ENCODE measurements at places on chromosomes 12 and 14.

DNA sequence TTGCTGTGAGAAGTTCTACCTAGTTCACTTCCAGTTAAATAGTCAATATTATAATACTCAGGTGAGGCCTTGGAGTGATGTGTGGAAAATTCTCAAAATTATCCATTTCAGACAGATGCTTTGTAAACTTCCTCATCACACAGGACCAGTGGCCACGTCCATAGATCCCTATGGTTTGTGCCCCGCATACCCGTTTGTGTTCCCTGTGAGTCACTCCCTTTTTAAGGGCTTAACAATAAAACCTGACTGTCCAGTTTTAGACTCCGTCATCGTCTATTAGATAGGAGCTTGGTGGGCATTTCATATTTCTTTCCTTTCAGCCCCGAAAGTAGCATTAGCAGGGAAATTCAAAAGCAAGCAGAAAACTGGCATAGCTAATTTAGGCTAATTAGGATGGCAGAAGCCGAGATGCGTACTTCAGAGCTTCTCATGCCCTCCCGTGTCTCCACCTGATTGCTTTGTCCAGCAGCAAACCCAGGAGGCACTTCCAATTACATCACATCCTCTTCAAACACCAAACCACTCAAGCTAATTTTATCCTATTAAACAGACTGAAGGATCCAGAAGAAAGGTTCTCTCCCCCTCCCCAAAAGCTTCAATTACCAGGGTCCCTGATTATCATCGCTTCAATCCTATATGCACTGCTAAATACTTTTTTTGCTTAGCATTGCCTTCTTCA lies 186.6 kb upstream of the OTX2 start:
- peak; percentile 9 for DNase-seq

DNA sequence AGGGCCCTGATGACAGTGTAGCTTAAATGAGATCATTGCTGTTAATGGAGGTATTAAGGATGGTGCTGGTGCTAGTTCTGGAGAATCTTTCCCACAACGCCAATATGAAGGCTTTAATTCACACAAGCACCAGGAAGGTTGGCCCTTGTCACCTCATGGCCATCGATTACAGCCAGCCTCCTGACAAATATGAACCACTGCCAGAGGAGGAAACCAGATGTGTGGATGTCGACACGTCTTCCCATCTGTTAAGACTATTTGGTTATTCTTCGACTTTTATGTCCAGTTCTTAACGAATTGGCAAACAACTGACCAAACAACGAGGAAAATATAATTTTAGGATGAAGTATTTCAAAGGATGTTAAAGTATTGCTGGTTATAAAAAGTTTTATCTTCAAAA lies 79.5 kb downstream of the PIK3C2G start:
- DNase-seq = no peak

- DNase-seq = no peak
Observed at GRCh38 chr14:33592297-33592696, 358.6 kb downstream of the EGLN3 start.

DNA sequence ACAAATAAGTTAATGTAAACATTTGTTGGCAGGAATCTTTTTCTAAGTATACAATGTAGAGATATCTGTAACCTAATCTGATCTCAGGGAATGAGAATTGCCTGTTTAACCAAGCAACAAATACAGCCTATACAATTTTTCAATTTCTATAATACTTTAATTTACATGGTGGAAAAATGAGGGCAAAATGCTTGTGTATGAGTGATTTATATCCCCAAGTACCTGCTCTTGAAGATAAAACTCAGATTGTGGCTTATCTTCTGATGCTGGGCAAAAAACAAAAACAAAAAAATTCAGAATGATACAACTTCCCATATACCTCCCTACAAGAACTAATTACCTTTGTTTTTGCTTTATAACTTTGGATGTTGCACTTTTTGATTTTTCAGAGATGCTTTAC lies 2.2 kb downstream of the CNOT2 start:
- DNase-seq = no peak

- DNase-seq = no peak
Observed at GRCh38 chr12:19792028-19792427, 352.7 kb downstream of the AEBP2 start.

GRCh38 chr12:130435826-130436225 lies 98.1 kb downstream of the PIWIL1 start:
- no peak for DNase-seq

DNA sequence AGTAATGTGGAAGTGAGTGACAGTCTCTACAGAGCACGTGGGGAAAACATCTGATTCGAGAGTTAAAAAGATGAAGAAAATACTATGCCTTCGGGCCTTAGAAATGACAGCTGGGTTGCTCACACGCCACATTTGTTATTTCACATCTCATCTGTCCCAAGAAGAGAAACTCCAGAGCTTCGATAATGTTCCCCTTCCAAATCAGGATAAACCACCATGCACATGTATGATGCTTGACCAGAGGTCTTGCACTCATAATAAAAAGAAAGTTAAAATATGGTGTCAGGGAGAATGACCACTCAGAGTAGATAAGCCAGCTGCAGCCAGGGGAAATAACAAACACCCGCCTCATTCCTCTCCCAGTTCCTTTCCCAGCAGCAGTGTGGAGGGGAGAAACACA lies 34.6 kb downstream of the NIN start:
- DNase-seq = no peak

DNA sequence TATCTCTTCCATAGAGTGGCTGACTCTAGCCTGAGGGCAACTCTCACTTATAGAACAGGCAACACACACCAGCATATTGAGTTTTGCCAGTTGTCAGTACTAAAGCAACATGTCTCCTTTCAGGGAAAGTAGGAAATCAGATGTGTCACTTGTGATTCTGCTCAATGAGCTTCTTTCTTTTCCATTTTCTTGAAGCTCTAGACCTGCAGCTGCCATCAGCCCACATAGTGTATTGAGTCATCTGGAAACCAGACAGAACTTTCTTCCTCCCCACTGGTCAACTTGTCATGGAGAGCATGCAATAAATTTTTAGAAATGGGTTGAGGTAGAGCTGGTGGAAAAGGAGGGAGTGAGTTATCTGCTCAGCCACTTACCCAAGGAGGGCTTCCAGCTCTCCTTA lies 209.0 kb upstream of the PLEKHG7 start:
- no peak for DNase-seq

GRCh38 chr14:63717702-63718101 lies 10.2 kb downstream of the SGPP1 start:
- DNase-seq = no peak

DNA sequence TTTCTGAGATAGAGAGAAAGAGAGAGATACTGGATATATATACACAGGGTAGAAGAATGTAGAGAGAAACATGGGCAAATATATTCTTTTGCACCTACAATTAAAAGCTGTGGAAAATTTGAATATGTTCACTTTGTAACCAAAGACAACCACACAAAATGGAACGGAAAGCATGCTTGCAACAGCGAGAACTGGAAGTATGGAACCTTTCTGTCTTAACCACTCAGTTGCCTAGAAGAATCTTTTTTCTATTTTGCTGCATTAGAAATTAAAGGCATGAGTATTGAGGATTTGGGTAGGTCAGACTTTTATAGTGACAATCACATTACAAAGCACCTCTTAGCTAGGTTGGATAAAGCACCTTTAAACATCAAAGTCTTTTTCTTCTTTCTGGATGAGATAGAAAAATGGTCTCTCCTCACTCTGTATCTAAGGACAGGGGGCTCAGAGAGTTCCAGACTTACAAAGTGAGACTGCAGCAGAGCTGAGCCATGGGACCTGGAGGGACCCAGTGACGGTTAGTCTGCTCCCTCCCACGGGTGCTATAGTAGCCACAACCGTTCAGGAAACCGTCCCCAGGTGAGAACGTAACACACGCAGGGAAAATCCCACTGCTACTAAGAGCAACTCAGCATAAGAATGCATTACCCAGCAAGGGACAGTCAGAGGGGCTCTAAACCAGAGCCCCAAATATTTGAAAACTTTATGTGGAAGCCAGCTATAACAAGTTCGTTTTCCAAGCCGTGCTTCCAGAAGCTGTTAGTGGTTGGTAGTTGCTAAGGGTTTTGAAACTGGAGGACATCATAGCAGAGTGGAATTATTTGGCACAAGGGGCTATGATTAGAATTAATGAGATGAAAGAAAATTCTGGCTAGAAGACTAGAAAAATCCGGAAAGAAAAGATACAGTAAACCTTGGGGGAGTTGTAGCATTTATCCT lies 97.1 kb downstream of the DAD1 start:
- no peak for DNase-seq

DNA sequence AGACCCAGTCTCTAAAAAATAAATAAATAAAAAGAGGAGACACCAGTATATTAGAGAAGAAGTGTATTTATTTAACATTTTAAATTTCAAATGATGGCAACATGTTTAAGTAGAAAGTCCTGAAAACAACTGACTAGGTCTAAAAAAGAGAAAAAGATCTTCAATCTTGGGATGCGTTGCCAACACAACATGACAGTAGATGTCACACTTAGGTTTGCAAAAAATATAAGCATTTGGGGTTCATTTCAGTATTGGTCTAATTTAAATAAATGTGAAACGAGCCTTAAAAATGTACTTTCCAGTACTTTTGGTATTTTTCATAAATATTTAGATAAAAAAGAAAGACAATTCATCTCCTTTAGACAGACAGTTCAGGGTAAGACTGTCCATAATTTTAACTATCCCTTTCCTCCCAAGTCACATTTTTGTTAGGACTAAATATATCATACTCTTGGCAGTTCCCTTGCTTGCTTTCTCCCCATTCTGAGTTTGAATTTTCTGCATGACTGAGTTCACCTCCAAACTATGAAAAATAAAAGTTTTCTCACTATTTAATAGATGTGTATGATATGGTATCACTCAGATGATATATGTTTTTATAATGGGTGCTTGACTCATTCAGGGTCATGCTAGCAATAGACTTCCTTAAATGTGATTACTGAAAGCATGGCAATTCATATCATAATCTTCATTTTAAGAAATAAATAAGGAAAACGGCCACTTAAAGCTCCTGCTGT lies 4.3 kb downstream of the C14orf93 start:
- DNase-seq = no peak

DNA sequence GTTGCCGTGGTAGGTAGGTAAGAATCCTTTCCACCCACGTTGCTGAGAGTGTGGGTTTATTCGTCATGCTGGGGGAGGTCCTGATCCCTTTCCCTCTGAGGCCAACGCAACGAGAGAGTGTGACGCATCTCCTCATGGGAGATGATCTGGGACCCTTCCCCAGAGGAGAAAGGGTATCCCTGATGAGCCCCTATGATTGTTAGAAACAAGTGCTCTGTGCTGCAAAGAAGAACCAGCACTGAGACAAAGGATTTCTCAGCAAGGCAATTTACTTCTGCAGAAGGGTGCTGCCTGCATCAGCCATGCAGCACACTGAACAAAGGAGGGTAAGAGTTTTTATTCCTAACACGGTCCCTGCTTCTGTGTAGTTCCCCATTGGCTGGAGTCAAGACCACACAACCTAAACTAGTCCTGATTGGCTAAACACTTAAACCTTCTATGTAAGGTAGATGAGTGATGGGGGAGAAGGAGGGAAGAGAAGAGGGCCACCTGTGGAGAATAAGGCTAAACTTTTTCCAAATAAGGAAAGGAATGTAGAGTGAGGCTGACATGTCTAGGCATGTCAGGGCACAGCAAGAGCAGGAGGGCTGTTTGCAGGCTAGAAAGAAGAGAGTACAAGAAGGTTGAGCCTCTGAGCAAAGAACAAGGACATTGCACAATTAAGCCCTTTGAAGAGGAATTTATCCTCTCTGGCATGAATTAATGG lies 21.3 kb downstream of the CLEC2A start:
- no peak for DNase-seq

DNA sequence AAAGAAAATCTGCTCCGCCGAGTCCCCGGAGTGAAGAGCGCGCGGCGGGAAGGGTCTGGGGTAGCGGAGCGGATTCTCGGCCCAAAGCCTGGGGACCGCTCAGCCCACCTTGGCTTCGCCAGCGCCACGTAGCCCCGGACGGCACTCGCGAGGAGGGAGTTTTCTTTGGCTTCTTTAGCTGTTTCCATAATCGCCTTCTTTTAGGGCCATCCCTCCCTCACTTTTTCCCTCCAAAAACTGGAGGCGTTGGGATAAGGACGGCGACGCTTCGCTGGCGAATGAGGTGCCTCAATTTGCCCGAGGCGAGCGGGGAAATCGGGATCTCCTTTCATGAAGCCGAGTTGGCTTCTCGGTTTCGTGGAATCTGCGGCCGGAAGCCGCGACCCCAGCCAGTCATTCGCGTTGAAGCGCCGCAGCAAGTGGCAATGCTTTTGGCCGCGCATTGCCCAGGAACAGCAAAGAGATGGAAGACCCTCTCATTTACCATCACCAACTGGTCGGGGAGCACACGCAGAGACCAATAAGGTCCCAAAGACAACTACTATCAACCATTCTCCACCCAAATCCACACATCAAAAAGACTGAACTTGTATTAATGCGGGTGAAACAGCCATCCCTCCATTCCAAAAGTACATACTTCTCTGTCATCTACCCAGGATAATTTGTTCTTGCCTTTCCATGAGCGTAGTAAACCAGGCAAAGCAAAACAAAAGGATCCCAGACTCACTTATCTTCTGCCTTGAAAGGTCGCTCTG lies 8.4 kb upstream of the SIX1 start:
- peak; percentile 50 for DNase-seq

- no peak for DNase-seq
Observed at GRCh38 chr14:89574420-89574819, 157.4 kb upstream of the FOXN3 start.

DNA sequence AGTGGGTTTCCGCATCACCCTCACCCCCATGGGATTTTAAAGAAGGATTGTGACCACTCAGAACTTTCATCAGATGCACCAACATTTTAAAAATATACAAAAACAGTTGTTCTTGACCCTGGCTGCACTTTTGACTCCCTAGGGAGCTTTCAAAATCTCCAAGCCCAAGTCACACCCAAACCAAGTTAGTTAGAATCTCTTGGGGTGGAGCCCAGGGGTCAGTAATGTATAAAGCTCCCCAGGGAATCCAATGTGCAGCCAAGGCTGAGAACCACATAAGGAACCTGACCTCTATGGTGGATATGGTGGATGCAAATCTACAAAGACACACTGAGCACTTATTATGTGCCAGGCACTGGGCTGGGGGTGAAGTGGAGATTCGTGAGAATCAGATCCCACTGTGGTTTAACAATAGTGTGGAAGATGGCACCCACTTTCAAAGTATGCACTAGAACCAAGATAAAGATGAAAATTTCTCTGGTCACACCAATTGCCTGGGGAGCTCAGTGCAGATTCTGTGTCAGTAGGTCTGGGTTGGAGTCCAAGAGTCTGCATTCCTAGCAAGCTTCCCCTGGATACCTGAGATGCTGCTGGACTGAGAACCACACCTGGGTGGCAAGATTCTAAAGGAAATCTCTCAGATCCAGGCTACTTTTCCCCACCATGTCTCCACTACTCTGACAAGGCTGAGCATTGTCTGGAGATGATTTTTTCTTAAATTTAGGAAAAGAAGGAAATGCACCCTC lies 18.9 kb upstream of the CMKLR1 start:
- DNase-seq = no peak

- no peak for DNase-seq
Observed at GRCh38 chr12:84929501-84929900, 16.9 kb upstream of the SLC6A15 start.

- DNase-seq = no peak
Observed at GRCh38 chr12:80721326-80721725, 4.6 kb downstream of the MYF5 start.

DNA sequence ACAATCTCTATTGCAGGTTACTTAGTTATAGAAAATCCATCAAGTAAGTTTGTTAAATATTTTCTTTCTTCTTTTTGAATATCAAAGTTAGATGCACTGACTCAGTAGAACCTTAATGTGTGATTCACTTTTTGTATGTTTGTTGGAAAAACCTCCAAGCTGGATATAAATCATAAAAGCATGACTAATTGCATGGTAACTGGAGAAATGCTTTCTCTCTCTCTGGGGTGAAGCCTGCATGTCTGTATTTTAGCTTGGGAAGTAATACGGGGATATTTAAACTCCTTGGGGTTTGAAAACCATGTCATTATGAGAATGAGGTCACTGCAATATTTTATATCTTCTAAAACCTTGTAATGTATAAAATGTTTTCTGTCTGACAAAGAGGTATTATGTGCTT lies 58.6 kb upstream of the MYF6 start:
- no peak for DNase-seq

All from NCI-H526 (cell line).